Nephron progenitor cell (in vitro differentiated cells): ENCODE measurements at places on chromosomes 6 and 20.

- no peaks in the 10 kb centered on the region for H3K36me3 ChIP-seq
- H3K4me1 ChIP-seq: peaks cover 35% of the 10 kb centered on the region
- no peak overlapping the region for H3K4me3 ChIP-seq
- DNase-seq: no peak
- no peak overlapping the region for H3K27ac ChIP-seq
Measured at GRCh38 chr6:36350681-36351571, 14.2 kb upstream of the BNIP5 start.

DNA sequence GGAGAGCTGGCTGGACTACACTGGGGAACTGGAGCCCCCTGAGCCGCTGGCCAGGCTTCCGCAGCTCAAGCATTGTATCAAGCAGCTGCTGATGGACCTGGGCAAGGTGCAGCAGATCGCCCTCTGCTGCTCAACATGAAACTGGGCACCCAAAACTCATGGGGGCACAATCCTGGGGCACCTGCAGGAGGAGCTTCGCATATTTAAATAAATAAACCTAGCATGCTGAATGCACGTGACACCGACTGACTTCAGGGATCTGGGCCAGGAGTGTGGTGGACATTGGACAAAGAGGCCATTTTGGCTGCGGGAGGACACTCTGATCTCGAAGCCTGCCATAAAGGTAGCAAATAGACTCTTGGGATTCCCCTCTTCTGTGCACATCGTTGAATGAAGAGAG, 6.8 kb downstream of the SCAND1 start:
- H3K27me3 ChIP-seq: no peaks in the 10 kb centered on the region
- H3K4me1 ChIP-seq: peaks cover 4% of the 10 kb centered on the region
- peak; percentile 8 for DNase-seq
- no peak overlapping the region for H3K4me3 ChIP-seq

DNA sequence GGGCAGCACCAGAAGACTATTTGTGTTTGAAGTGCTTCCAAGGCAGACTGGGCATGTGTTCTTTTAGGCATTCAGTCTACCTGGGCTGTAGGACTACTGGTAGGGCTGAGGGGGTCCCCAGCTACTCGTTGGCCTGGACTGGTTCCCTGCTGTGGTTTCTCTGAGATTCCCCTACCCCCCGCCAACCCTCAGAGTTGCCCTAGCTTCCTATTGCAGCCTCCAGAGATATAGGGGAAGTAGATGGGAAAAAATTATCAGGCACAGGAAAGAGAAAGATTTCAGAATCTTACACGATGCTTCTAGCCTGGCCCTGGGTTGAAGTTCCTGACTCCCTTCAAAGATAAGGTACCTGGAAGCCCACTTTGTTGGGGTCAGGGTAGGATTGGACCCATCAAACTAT, 22.5 kb downstream of the BRPF3 start:
- H3K4me3 ChIP-seq: no peak overlapping the region
- H3K4me1 ChIP-seq: no peaks in the 10 kb centered on the region
- H3K36me3 ChIP-seq: peaks cover 64% of the 10 kb centered on the region
- H3K27me3 ChIP-seq: no peaks in the 10 kb centered on the region

DNA sequence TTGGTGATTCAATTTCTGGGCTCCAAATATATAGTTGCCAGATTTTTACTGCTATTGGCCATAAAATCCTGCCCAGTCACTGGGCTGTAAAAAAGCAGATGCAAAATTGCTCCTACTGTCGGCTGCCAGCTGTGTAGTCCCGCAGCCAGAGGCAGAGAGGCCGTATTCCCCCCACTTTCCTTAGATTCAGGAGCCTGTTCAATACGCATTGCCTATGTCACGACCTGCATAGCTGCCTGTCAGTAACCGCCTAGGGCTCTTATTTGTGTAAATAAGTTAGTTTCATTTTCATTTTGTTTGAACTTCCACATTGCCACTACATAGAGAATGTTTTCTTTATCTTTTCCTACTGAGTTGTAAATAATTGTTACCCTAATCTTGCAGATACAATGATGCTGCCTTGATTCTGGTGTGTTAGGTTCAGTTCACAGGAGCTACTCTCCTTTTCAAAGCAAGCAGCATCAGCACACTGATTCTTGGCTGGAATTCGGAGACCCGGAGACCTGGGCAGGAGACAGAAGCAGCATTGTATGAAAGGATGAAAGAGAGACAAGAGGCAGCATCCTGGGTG, 46.0 kb upstream of the UST start:
- peaks cover 12% of the 10 kb centered on the region for H3K36me3 ChIP-seq
- peak; percentile 14 for DNase-seq
- H3K27me3 ChIP-seq: no peaks in the 10 kb centered on the region
- no peak overlapping the region for H3K4me3 ChIP-seq

- no peak overlapping the region for H3K27ac ChIP-seq
- H3K36me3 ChIP-seq: peaks cover 12% of the 10 kb centered on the region
- H3K4me1 ChIP-seq: peaks cover 13% of the 10 kb centered on the region
- DNase-seq: no peak
- H3K27me3 ChIP-seq: no peaks in the 10 kb centered on the region
Measured at GRCh38 chr6:111195656-111196055, 108.4 kb downstream of the SLC16A10 start.

DNA sequence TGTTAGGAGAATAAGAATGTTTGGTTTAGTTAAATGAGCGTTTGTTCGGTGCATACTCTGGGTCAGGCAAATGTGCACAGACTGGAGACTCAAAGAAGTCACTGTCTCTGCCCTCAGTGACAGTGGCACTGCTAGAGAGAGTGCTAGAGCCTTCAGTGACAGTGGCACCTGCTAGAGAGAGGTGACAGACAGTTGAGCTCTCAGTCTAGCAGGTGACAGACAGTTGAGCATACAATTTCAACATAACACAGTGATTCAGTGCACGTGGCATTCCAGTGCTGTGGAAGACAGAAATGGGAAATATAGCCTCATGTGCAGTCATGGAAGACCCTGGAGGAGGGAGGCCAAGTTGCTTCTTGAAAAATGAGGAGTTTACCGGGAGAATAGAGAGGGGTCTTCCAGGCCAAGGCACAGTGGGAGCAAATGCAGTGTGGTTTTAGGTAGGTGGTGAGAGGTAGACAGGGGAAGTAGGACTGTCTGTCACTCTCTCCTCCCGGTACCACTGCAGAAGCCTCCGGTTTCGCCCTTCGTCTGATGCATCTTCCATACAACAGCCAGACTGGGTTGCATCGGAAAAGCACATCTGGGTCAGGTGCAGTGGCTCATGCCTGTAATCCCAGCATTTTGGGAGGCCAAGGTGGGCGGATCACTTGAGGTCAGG, 107.9 kb upstream of the CLDN20 start:
- no peaks in the 10 kb centered on the region for H3K36me3 ChIP-seq
- peak overlapping the region; percentile 69 for H3K27ac ChIP-seq
- no peak for DNase-seq
- no peaks in the 10 kb centered on the region for H3K27me3 ChIP-seq
- H3K4me1 ChIP-seq: peaks cover 32% of the 10 kb centered on the region

DNA sequence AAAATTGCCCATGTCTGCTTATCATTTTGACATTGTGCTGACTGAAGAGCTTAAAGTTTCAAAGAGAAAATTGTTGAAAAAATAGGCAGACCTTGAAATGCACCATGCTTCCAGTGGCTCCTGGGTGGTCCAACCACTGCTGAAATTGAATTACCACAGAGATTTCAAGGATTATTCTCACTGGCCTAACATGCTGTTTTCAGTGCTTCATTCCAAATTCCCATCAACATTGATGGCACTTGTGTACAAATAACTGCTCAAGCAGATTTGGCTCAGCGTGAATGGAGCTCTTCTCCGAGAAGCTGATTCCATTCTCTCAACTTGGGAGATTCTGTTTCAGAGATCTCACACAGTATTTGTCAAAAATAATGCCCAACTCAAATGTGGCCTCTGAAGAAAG, 75.5 kb downstream of the LAMA4 start:
- H3K4me1 ChIP-seq: no peaks in the 10 kb centered on the region
- H3K27ac ChIP-seq: no peak overlapping the region
- peaks cover 11% of the 10 kb centered on the region for H3K27me3 ChIP-seq

DNA sequence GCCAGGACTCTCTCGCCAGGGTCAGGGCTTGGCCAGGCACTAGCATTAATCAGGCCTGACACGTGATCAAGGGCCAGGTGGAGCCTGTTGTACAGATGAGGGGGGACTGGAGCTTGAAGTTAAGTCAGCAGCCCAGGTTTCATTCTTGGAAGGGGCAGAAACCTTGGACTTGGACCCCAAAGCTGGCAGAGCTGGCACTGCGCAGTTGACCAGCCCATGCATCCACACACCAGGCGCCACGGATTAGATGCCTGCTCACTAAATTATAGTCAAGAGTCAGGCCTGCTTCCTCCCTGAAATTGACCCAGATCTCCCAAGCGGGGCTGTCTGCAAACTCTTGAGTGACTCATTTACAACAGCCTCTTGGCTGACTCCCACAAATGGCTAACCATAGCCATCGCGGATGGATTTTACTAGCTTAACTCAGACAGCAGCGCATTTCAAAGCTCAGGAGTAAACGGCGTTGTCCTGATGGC, 4.1 kb upstream of the TAF4 start:
- peaks cover 15% of the 10 kb centered on the region for H3K27me3 ChIP-seq
- H3K4me3 ChIP-seq: peak overlapping the region; percentile 42
- no peaks in the 10 kb centered on the region for H3K36me3 ChIP-seq
- H3K4me1 ChIP-seq: peaks cover 39% of the 10 kb centered on the region

DNA sequence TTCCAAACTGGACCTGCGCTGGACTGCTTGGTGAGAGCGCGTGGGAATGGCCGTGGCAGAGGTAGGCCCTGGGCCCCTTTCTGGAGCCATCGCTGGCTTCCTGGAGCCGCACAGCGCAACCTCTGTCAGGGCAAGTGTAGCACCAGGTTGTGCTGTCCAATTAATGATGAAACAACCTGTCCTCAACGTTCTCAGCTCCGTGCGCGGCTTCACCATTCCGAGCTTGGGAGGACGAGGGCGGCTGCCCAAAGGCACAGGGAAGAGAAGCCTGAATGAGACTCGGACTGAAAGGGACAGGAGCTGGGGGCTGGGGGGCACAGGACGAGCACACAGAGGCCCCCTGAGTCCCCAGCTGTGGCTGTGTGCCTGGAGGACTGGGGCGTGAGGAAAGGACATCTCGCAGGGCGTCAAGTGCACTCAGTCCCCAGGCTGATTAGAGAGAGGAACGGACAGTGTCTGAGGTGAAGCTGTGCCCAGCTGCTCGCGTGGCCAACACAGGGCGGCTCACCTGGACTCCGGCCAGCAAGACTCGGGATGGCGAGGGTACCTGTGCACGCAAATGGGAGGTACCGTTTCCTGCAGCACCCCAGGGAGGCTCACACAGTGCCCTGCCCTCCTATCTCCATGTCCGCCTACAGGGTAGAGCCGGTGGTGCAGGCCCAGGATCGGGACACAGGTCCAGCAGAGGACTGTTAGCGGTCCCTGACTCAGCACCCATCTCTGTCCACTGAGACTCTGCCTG, 403.3 kb downstream of the TAF4 start:
- no peak overlapping the region for H3K27ac ChIP-seq
- H3K27me3 ChIP-seq: peaks cover 6% of the 10 kb centered on the region
- H3K4me3 ChIP-seq: no peak overlapping the region
- no peak for DNase-seq
- peaks cover 24% of the 10 kb centered on the region for H3K4me1 ChIP-seq
- H3K36me3 ChIP-seq: no peaks in the 10 kb centered on the region

DNA sequence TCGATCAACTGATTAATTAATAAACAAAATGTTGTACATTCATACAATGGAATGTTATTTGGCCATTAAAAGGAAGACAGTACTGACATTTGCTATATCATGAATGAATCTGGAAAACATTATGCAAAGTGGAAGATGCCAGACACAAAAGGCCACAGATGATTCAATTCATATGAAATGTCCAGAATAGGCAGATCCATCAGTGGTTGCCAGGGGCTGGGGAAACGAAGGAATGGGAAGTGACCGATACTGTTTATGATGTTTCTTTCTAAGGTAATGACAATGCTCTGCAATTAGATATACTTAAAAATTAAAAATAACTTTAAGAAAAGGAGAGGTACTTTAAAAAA, 37.2 kb downstream of the ELOVL5 start:
- H3K27me3 ChIP-seq: peaks cover 3% of the 10 kb centered on the region
- no peak overlapping the region for H3K4me3 ChIP-seq

GRCh38 chr6:105900125-105900937, 185.8 kb upstream of the PRDM1 start:
- H3K27me3 ChIP-seq: peaks cover 3% of the 10 kb centered on the region

DNA sequence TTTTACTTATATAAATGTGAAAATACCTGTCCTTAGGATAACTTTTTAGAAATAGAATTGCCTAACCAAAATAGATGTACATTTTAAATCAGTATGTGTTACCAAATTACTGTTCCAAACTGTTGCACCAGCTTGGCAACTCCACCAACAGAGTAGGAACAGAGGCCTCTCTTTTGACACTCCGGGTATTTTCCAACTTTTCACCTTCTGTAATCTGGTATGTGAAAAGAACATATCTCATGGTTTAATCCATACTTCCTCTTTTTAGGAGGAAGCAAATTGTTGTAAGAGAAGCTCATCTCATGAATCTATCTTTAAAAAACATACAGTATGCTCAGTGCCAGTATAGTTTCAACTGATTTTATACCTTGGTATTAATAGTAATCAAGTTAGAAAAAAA, 24.9 kb downstream of the RNF144B start:
- no peaks in the 10 kb centered on the region for H3K36me3 ChIP-seq
- peaks cover 4% of the 10 kb centered on the region for H3K27me3 ChIP-seq
- no peaks in the 10 kb centered on the region for H3K4me1 ChIP-seq
- no peak for DNase-seq
- no peak overlapping the region for H3K4me3 ChIP-seq
- no peak overlapping the region for H3K27ac ChIP-seq

GRCh38 chr6:143224516-143224915, 163.8 kb downstream of the AIG1 start:
- H3K36me3 ChIP-seq: peaks cover 8% of the 10 kb centered on the region
- H3K4me1 ChIP-seq: peaks cover 15% of the 10 kb centered on the region
- H3K27ac ChIP-seq: no peak overlapping the region

DNA sequence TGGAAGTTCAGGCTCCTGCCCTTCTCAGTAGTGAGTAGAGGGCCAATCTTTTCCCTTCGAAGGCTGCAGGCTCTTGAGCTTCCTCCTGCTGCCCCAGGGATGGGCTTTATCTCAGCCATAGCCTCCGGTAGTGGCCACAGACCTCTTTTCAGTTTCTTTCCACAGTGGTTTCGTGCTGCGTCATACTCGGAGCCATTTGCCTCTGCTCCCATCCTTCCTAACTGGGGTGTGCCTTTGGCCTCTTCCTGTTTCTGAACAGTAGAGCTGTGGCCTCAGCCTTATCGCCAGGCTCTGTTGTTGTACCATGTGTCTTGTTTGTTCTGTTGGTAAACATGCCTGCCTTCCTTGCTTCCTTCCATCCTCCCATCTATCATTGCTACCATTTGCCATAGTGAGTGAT, 54.1 kb downstream of the TULP4 start:
- peaks cover 34% of the 10 kb centered on the region for H3K36me3 ChIP-seq
- H3K27me3 ChIP-seq: no peaks in the 10 kb centered on the region
- H3K27ac ChIP-seq: no peak overlapping the region
- DNase-seq: no peak
- peaks cover 6% of the 10 kb centered on the region for H3K4me1 ChIP-seq
- H3K4me3 ChIP-seq: no peak overlapping the region

GRCh38 chr6:111754423-111754822, 118.8 kb downstream of the FYN start:
- H3K4me1 ChIP-seq: peaks cover 19% of the 10 kb centered on the region
- H3K27ac ChIP-seq: no peak overlapping the region
- no peaks in the 10 kb centered on the region for H3K27me3 ChIP-seq
- H3K4me3 ChIP-seq: no peak overlapping the region
- no peak for DNase-seq
- peaks cover 21% of the 10 kb centered on the region for H3K36me3 ChIP-seq
